ENCODE measurements at places on chromosomes 1 and 21. TPM values are rescaled to one million over a fixed set of nuclear protein-coding genes. Genes with fewer than 3 reads are reported as not detected.

- no peaks in the 10 kb centered on the region for H3K27me3 ChIP-seq
- H3K27ac ChIP-seq: no peak overlapping the region
- no peaks in the 10 kb centered on the region for H3K4me1 ChIP-seq
- H3K36me3 ChIP-seq: no peaks in the 10 kb centered on the region
- no peak overlapping the region for H3K4me3 ChIP-seq
- DNase-seq: no peak
Observed at GRCh38 chr1:56993475-56993874, 27.7 kb upstream of the C8B start.

DNA sequence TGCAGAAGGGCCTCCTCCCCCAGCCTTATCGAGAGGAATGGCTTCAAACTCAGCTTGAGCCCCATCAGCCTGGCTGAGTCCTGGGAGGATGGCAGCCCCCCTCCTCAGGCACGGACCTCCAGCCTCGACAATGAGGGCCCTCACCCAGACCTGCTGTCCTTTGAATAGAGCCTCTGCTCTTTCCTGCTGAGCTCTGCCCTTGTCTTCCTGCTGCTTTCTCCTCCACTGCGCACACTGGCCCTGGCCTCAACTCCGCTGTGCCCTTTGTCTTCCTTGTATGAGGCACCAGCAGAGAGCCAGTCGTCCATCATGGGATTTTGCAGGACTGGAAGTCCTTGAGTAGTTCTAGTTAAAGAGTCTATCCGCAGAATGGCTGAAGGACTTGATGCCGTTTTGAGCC, 2.0 kb downstream of the C1orf226 start:
- no peak overlapping the region for H3K4me3 ChIP-seq
- no peaks in the 10 kb centered on the region for H3K27me3 ChIP-seq
- no peak overlapping the region for H3K27ac ChIP-seq
- H3K4me1 ChIP-seq: no peaks in the 10 kb centered on the region
- no peaks in the 10 kb centered on the region for H3K36me3 ChIP-seq

DNA sequence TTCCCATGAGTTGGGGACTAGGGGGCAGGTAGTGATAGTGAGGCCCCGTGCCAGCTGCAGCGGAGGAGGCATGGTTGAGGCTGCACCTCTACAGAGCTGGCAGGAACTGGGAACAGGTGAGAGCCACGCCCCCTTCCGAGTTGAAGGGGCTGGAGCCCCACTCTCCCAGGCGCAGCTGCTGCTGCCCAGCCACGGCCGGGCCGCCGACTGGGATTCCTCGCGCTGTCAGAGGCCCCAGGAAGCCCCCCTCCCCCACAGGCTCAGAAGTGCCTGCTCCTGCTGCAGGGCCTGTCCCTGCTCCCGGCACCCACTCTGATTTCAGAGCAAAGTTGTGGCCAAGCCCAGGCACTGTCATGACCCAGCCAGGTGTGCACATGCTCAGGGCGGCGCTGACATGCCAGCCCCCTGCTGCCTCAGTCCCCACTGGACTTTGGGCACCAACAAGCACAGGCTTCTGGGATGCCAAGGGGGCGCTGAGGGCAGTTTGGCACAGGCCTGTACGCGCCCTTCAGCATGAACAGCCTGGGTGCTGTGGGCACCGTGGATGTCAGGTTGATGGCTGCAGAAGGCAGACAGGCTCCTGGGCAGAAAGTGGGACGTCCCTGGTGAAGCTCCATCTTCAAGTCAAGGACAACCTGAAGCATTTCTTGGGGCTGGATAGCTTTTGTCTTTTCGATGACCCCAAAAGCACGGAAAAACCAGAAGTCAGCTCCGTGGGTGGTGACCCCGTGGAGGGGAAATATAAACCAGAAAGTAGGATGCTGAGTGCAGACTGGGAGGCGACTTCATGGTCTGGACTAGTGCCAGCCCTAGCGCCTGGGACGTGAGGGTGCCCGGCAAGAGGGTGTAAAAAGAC, 121.5 kb downstream of the SIM2 start:
- H3K4me1 ChIP-seq: no peaks in the 10 kb centered on the region
- H3K4me3 ChIP-seq: no peak overlapping the region
- no peaks in the 10 kb centered on the region for H3K36me3 ChIP-seq
- no peak for DNase-seq

GRCh38 chr1:236063919-236064673, 794 bp downstream of the NID1 start:
- H3K4me1 ChIP-seq: no peaks in the 10 kb centered on the region
- H3K36me3 ChIP-seq: no peaks in the 10 kb centered on the region
- H3K27ac ChIP-seq: peak overlapping the region; percentile 49
- peak overlapping the region; percentile 70 for H3K4me3 ChIP-seq
- H3K27me3 ChIP-seq: no peaks in the 10 kb centered on the region

- DNase-seq: peak; percentile 49
- no peak overlapping the region for H3K4me3 ChIP-seq
- no peaks in the 10 kb centered on the region for H3K27me3 ChIP-seq
- no peaks in the 10 kb centered on the region for H3K4me1 ChIP-seq
- no peaks in the 10 kb centered on the region for H3K36me3 ChIP-seq
Observed at GRCh38 chr1:1946540-1946939, 27.5 kb upstream of the TMEM52 start.

Gene IQGAP3
- polyA plus RNA-seq: 0.38 TPM

DNA sequence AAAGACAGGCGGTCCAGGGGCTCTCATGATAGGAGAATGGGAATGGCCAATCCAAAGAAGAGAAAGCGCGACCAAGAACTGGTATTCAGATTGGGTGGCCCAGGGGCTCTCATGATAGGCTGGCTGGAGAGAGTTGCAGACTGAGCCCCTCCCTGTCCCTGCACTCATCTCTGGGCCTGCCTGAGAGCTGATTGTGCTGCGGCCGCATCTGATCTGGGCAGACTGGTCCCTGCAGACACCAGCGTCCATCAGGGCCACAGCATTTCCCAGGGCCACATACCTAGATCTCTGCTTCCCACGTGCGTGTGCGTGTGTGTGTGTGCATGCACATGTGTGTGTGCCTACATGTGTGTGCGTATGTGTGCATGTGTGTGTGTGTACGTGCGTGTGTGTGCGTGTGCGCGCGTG, 30.4 kb upstream of the MAN1C1 start:
- no peaks in the 10 kb centered on the region for H3K36me3 ChIP-seq
- no peak overlapping the region for H3K4me3 ChIP-seq
- H3K27ac ChIP-seq: no peak overlapping the region
- H3K27me3 ChIP-seq: no peaks in the 10 kb centered on the region
- no peak for DNase-seq

Gene FCMR
- polyA plus RNA-seq: 0.28 TPM

DNA sequence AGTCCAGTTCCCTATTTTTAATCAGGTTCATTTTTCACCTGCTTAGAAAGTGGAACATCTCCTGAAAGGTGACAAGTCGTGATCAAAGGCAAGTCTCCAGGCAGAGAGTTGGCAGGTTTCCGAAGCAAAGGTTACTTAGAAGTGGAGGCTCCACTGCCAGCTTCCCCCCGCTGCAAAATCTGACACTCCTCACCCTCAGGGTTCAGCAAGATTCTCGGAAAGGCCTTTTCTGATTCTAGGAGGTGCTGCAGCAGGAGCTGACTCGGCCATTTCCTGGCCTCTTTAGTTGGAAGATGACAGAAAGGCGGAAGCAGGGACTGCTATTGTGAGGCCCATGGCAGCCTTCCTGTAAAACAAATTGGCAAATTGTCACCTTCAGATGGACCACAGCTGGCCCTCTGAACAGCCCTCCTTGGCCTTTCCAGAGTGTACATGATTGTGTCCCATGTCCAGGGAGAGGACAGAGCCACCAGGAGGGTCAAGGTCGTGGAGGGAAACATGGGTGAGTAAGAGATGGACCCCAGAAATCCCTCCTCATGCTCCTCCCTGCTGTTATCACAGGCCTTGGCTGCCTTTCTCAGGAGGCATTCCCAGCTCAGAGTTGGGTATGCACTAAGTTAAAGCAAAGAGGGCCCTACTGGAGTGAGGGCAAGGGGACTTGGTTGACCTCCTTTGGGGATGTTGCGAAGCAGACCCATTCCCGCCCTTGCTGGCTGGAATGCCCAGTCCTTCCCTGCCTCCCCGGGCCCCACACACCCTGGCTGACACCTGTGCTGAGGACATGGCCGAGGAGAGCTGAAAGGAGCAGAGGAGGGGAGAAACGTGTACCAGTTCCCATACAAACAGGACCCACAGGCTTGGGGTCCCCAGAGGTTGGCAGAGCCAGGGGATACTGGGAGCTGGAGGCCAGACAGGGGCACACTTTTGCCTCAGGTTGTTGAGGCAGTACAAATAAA, 115.5 kb upstream of the IRF2BP2 start:
- peak overlapping the region; percentile 97 for H3K27ac ChIP-seq
- no peaks in the 10 kb centered on the region for H3K4me1 ChIP-seq
- no peak for DNase-seq
- H3K4me3 ChIP-seq: no peak overlapping the region

DNA sequence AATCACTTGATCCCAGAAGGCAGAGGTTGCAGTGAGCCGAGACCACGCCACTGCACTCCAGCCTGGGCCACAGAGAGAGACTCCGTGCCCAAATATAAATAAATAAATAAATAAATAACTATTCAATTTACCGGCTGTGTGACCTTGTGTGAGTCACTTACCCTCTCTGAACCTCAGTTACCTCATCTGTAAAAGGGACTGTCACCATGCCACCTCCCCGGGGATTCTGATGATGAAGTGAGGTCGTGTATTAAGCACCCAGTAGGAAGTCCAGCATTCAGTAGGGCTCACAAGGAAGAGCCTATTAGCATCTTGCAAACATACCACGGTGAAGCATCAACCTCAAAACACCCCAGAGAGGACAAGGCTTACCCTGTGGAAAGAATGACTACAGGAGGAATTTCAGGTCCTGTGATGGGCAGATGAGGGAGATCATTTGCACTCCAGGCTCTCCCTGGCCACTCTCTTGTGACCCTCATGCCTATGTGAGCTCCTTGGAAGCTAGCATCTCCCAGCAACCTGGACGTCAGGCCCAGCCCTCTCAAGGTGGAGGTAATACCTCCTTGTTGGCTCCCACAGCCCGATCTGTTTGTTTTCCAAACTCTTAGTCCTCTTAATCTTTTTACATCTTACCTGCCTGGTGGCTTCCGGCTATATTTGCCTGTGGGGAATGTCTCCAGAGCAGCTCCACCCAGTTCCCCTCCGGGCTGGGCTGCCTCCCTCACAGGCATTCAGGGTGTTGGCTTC, 7.6 kb upstream of the C1QA start:
- H3K27me3 ChIP-seq: no peaks in the 10 kb centered on the region
- H3K36me3 ChIP-seq: no peaks in the 10 kb centered on the region
- H3K4me1 ChIP-seq: no peaks in the 10 kb centered on the region
- no peak for DNase-seq

All from aorta (tissue), 5 donors.